NCI-H1417 treated with DMSO at 0.1 percent for 48 hours (cell line): ENCODE measurements at places on chromosomes 16 and 17.

DNA sequence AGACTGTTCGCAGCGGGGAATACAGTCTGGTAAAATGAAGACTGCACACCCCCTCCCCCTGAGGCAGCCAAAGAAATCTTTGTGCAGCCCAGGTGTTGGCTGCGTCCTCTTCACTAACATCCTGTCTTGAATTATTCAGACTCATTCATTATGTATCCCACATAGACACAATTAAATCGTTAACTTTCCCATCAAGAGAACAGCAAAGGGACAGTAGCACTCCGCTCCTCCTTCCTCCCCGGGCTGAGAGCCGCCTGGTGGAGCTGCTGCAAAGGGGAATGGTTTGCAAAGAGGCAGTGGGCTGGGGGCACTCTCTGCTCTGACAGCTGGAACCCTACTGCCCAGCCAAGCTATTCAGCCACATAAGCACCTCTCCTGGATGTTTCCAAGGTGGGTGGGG is 290.0 kb upstream of the SOX9 start:
- DNase-seq = no peak

DNA sequence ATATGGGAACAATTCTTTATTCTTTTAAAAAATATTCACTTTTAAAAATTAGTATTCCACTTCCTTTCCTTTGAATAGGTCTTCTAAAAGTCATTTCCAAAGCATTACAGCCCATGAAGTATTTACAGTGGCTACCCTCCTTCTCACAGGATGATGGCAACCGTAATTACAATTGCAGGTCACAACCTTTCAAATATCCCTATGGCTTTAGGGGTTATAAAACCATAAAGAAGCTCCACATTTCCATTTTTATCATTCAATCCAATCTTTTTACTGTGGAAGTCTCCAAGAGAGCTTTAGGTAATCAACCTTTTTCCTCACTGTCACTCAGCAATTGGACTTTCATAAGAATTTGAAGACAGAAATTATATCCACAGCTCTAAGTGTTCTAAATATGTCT is 488.9 kb upstream of the CA10 start:
- no peak for DNase-seq

- DNase-seq = no peak
These were observed 15.8 kb downstream of the TEKT1 start for GRCh38 chr17:6815775-6816174.

DNA sequence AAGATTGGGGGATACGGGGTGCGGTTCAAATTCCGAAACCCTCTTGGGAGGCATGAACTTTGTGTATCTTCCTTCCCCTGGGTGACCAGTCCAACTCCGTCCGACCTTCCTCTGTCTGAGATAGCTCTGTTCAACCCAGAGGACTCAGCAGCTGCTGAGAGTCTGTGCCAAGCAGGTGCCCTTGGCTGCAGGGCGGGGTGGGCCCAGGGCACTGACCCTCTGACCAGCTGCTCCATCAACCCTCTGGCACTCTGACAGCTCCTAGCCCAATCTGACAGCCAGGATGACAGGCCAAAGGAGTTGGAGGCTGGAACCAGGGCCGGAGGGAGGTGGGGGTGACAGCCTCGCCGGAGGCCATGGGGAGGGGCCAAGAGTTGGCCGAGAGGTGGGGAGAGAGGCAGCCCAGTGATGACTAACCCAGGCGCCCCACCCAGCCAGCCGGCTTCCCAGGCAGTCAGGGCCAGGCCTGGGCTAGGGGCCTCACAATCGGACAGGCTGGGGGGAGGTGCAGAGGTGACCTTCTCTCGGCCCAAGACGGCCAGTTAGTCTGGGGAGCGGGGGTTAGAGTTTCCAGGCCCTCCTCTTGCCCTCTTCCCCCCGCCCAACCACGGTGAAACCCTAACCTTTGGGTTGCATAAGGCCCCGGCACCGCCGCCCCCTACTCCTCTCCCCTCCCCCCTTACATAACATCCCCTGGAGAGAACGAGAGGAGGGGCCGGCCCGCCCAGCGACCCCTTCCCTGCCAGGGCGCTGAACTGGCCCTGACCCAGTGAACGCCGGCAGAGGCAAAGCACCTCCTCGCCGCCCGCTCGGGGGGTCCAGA is 5.0 kb upstream of the TLCD2 start:
- no peak for DNase-seq

DNA sequence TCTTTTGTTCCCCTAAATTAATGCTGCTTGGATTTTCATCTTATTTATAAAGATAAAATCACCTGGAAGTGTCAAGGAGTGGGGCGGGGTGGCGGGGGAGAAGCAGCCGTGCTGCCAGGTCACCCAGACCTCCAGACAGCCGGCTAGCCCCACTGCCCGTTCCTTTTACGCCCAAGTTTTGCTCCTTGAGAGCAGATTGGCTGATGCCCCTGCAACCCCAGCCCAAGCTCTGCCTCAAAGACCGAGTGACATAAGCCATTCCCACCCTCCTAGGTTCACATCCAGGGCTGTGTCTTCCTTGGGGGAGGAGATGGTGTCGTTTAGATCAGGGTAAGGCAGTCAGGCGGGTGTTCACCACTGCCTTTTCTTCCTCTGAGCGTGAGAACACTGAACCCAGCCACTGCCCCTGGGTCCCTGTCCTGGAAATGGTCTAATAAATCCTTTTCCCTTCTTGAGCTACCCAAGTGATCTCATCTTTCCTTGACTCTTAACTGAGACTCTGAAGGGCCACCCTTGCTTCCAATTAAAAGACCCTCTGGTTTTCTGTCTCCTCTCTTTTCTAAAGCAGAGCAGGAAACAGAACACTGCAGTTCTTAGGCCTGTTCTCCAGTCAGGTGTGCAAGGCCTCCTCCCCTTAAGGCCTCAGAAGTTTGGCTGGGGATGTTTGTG is 5.7 kb downstream of the PDF start:
- no peak for DNase-seq

GRCh38 chr17:63973247-63973646 is 529 bp upstream of the SCN4A start:
- DNase-seq = no peak

DNA sequence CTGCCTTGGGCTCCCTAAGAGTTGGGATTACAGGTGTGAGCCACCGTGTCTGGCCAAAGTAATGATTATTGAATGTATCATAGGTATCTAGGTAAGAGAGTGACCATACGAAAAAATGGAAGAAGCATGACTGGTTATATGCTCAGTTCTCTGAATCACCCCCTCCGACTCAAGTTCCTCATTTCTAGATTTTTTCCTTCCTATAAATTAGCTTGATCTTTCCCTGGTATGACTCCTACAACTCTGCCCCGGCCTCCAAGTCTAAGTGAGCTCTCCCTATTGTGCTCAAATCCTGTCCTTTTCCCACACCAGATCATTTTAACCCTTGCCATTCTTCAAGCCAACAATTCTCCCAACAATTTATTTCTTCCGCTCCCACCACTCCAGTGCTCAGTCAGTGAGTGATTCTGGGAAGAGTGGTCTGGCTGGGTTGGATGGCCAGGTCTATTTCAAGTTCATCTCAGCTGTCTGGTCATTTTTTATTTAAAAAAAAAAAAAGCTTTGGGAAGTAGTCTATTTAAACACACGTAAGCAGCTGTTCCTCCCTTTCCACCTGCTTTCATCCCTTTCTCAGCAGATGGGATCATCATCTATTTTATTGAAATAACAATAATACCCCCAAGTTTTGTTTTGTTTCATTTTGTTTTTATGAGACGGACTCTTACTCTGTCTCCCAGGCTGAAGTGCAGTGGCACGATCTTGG is 120.2 kb upstream of the HS3ST2 start:
- DNase-seq = no peak

- no peak for DNase-seq
These were observed 32.1 kb upstream of the SREBF1 start for GRCh38 chr17:17868641-17869522.

GRCh38 chr17:40937384-40937819 is at the start of gene KRT23:
KRT23 (minus strand) TSS chr17:40937646; CDS start chr17:40936603, 1,043 bp downstream.
- peak; percentile 7 for DNase-seq

DNA sequence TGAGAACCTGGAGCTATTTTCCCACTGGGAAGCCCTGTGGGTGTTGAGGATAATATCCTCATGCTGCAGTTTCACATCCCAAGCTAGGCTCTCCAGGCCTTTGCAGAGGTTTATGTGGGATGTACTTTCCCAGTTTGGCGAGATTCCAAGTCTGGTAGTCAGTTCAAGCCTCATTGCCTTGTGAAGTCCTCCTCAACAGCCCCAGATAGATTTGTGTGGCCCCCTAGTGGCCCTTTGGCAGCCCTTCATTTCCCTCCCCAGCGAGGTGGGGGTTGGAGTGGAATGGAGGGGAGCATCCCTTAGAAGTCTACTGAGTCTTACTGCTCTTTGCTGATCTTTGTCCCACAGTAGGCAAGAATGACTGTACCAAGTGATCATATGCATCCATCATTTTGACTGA is 137.9 kb downstream of the CDH11 start:
- DNase-seq = no peak

GRCh38 chr17:1639549-1640180 is 5.9 kb downstream of the SCARF1 start:
- DNase-seq = no peak

DNA sequence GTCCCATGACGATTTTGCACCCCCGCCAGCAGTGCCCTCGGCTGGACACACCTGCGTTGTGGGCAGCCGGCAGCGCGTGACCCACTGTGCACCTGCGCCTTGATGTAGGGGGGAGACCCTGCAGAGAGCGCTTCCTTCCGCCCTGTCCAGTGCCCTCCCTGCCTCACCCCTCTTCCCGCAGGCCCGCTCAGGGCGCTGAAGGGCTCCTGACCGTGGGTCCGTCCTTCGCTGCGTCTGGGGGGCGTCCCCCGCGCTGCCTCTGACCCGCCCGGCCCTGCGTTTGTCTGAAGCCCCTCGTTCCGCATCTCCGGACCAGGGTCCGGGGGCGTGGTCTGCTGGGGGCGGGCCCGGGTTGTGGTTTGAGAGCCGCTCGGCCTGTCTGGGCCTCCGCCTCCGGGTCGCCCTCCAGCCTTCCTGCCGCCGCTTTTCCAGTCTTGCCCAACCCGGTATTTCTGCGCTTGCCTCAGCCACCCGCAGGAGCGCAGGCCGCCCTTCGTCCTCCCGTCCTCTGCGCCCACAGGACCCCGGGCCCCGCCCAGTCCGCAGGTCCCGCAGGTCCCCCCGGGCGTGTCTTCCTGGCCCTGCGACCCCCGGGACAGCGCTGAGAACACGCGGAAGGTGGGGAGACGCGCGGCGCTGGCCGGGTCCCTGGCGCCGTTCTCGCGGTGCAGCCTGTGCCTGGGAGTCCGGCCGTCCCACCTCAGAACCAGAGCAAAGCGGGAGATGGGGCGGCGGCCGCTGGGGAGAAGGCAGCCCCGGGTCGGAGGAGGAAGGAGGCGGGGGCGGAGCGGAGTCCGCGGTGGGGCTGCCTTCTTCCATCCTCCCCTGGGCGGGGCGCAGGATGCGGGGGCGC is 4.0 kb upstream of the IL17C start:
- no peak for DNase-seq

GRCh38 chr17:15981646-15982580 is 17.6 kb downstream of the ZSWIM7 start:
- DNase-seq = no peak

- DNase-seq = no peak
These were observed 78.3 kb upstream of the CIBAR2 start for GRCh38 chr16:85190572-85190971.

DNA sequence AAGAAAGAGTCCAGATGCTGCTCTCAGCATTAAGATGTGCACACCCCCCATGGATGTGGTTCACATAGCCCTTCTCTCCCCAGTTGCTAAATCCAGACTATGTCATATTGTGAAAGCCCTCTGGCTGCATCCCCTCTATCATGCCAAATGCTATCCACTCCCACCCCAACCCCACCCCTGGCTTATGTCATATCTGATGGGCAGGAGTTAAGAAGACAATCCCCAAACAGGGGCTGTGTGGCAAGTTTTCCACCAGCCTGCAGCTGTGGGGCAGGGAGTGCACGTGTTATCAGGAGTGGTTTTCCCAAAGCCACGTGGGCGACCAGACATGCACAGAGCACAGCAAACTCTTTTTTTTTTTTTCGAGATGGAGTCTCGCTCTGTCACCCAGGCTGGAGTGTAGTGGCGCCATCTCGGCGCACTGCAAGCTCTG is 10.0 kb downstream of the FAM117A start:
- DNase-seq = no peak

GRCh38 chr17:36740157-36740556 is 138.8 kb downstream of the MRM1 start:
- no peak for DNase-seq

DNA sequence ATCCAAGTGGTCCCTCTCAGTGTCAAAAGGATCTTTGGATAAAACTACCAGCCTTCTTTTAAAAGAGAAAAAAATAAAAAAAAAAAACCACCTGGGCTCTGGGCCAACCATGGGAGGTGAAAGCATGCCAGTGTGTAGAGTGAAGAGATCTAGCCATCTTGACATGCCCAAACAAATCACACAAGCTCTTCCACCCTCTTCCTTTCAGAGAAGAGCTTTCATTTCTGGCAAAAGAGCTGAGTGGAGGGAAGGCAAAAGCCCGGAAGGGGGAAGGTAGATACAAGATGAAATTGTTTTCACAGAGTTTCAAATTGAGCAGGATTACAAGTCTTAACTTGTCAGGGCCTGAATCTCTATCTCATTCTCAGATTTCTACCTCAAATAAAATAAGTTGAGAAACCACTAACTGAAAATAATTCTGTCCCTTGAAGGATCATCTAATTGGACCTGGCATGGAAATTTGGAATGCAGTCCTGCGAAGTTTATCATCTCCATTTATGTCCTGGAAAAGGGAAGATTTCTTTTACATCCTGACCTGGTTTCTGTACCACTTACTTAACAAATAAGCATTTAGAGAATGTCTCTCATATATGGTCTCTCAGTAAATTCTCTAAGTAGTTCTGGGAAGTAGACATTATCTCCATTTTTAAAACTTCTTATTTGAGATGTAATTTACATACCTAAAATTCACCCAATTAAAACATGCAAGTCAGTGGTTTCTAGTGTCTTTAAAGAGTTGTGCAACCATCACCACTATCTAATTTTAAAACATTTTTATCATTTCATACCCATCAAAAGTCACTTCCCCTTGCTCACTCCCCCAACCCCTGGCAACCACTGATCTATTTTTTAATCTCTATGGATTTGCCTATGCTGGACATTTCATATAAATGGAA is 93.7 kb downstream of the TANGO6 start:
- no peak for DNase-seq

DNA sequence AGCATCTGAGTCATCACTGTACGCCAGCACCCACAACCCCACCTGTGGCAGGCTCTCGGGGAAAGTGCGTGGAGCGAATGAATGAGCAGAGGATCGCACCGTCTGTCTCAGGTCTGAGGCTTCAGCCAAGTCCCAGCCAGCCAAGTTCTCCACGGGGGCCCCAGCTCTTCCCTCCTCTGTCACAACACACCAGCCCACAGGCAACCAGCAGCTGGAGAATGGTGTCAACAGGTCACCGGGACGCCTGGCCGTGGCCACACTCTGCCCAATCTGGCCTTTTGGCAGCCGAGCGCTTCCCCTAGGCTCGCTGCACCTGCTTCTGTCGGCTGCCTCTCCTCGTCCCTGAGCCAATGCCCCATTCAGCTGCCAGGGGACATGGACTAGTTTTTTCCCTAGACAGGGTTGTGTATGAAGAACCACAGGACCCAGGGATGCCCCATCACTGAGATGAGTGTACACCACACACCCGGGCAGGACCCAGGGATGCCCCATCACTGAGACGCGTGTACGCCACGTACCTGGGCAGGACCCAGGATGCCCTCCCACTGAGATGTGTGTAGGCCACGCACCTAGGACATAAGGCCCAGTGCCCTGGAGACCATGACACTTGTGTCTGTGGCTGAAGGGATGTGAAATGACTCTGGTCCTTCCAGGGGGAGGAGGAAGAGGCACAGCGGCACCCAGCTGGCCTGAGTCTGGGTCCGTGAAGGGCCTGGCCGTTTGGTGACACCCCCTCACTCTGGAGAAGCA is 52.8 kb downstream of the ABR start:
- DNase-seq = no peak
